ENCODE measurements at places on chromosomes 1 and 21.

DNA sequence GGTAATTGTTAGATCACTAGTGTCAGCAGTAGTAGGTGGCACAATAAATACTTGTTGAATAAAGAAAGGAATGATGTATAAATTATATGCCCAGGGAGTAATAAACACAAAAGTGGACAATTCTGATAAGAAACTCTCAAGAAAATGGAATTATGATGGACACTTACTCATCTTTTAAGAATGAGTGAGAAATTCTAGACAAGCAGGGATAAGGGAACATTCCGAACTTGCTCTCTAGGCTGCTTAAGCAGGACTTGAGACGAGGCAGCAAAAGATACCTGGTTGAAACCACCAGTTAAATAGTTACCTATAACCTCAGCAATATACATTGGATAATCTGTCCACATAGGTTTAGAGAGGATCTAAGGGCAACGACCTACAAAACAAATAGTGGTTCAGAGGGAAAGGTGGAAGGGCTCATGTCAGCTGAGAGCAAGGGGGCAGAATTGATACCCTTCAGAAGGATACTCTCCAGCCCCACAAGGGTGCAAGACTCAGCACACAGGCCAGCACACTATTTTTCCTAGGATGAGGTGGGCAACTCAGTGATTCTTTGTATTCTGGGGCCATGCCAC is 46.3 kb downstream of the XCL2 start:
- DNase-seq, result no peak

GRCh38 chr21:37266515-37267221 is 466 bp downstream of the VPS26C start:
- DNase-seq, result no peak

GRCh38 chr21:15692711-15693110 is 37.1 kb upstream of the USP25 start:
- no peak for DNase-seq

- no peak for DNase-seq
Observed at GRCh38 chr1:18107369-18108298, at the start of gene IGSF21. IGSF21 (plus strand) TSS chr1:18107798; CDS start chr1:18108129, 331 bp downstream.

- DNase-seq, result no peak
Observed at GRCh38 chr1:3155926-3156220, 86.9 kb downstream of the PRDM16 start.

DNA sequence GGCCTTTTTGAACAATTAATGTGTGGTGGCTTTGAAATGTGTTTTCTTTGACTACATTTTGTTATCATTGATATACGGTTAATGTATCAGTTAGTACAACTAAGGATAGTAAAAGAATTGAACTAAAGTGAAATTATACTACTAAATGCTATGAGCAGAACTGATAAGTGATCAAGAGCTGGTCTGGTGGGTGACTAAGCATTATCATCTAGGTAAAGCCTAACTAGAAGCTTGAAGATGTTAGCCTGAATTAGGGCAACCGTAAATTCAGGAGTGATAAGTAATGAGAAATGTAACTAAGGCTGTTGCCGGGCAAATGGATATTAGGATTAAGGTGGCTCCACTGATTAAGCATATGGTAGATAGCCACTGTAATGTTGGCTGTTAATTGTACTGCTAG is 16.0 kb upstream of the GCLM start:
- no peak for DNase-seq

DNA sequence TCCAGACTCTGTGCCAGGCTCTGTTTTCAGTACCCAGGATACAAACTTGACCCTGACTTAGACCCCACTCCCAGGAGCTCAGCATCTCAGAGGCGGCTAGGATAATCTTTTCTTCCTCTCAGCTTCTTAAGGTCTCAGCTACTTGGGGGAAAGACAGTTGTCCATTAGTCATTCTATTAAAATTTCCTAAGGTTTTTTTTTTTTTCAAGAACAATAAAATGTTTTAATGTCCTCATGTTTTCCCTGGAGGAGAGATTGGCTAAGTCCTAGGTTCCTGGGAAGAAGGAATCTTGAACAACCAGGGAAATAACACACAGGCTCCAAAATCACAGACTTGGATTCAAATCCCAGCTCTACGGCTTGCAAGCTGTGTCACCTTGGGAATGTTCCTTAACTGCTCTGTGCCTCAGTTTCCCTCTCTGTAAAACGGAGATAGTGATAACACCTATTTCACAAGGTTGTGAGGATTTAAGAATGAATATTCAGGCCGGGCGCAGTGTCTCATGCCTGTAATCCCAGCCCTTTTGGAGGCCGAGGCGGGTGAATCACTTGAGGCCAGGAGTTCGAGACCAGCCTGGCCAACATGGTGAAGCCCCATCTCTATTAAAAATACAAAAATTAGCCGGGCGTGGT is 33.0 kb downstream of the CDK18 start:
- DNase-seq, result no peak
